SK-MEL-5 (cell line): ENCODE measurements at places on chromosomes 12 and 14. TPM values are rescaled to one million over a fixed set of nuclear protein-coding genes. Genes with fewer than 3 reads are reported as not detected.
A peak's percentile ranks its signal among the peaks of the same experiment; 100 is the strongest.

The HOXC6 gene
- 1.5 and 2.1 TPM in 2 replicates for total RNA-seq

The OR4K13 gene
- total RNA-seq: not detected in 2 replicates

DNA sequence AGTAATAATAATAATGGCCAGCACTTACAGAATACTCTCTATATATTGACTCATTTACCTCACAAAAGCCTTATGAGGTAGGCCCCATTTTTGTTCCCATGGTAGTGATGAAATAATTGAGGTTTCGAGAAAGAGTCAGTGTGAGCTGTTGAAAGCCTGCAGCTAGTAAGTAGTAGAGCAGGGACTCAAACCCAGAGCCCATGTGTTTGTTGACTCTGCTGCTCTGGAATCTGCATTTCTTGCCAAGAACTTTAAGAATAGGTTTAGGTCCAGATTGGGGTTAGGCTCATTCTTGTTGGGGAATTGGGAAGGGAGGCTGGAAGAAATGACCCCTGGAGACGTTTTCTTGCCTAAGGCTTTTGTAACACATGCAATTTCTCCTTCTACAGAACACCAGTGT lies 27.9 kb downstream of the DYRK4 start:
- DNase-seq: no peak

GRCh38 chr12:2580821-2581220 lies 213.9 kb upstream of the FKBP4 start:
- DNase-seq: no peak

DNA sequence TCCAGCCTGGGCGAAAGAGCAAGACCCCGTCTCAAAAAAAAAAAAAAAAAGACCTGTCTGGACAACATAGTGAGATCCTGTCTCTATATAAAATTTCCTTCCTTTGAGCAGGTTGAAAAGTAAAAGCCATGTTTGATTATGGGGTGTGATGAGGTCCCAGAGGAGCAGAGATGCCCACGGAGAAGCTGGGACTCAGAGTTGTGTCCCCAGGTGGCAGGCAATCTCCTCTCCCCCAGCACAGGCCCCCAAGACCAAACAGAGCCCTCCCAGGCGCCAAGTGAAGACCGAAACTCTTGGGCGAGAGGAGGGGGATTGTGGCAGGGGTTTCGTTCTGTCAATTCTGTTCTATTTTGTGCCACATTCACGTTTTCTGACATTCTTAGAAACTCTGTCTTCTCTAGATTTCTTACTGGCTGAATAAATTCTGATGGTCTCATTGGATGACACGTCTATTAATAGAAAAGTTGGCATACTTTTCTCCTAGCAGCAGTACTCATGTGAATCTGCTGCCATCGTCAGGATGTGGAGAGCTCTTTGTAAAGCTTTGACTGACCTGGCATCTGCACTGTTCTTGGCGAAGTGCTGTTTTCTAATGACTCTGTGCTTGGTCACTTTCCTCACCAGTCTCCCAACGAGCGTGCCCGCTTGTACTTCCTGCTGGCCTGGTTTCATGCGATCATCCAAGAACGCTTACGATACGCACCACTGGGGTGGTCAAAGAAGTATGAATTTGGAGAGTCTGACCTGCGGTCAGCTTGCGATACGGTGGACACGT lies 43.4 kb downstream of the HSP90AA1 start:
- DNase-seq: peak; percentile 37

DNA sequence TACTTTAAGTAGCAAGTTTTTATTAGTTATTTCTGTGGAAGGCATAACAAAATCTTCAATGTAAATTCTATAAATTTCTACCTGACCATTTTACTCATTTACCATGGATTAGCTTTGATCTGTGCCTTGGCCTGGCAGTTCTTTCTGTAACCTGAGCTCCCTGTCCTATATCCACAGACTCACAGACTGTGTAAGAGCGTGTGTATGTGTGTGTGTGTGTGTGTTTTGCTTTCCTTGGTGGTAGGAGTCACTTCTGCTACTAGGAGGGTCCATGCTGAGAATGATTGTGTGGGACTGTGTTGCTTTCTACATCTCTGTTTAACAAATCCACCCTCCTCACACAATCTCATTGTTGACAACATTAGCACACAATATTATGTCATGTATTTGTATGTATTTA lies 221.2 kb upstream of the PELI2 start:
- no peak for DNase-seq

DNA sequence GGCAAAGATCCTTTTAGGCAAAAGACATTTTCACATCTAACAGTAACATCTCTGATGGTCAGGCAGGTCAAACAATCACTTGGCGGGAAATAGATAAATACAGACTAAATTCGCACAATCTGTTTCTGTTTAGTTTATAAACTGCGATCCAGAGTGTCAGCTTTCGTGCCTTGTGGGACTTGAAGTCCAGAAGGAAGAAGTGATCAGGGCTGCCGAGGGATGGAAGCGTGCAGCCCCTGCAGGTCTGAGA lies 245 bp upstream of the BRMS1L start:
- no peak for DNase-seq

- DNase-seq: no peak
Measured at GRCh38 chr14:89228921-89229639, 188.0 kb downstream of the FOXN3 start.
